ENCODE measurements at places on chromosomes 1 and 21.

GRCh38 chr1:178284058-178284457, 190.2 kb downstream of the RASAL2 start:
- no peak for DNase-seq

DNA sequence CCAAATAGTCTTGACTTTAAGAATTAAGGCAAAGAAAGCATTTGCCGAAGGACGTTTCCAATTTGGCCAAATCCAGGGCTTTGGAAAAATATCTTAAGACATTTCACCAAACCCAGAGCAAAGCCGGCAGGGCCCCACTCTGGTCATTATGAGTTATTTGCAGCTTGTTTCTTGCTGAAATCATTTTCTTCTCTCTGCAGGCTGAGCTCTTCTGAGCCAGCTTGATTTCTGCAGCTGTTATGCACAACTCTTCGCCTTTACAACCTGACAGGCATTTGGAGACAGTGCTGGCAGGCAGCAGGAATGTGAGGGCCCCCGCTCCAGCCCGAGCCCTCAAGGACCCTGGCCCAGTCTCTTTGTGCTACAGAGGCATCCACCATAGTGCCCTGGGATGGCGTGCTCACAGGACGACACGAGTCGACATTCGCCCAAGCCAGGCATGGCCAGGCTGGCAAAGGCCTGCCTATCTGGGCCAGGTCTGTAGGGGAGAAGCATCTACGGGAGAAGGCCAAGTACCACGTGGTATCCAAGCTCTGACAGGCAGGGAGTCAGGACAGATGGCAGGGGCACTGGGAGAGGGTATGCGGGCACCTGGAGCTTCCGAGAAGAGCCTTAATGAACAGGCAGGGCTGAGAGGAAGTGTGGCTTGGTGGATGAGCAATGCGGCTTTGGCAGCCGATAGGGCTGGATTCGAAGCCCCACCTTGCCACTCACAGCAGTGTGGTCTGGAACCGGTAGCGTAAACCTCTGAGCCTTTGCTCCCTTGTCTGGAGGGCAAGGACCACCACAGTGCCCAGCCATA, 32.3 kb downstream of the SYF2 start:
- no peak for DNase-seq

GRCh38 chr1:62439652-62440371, 3.0 kb downstream of the USP1 start:
- no peak for DNase-seq

DNA sequence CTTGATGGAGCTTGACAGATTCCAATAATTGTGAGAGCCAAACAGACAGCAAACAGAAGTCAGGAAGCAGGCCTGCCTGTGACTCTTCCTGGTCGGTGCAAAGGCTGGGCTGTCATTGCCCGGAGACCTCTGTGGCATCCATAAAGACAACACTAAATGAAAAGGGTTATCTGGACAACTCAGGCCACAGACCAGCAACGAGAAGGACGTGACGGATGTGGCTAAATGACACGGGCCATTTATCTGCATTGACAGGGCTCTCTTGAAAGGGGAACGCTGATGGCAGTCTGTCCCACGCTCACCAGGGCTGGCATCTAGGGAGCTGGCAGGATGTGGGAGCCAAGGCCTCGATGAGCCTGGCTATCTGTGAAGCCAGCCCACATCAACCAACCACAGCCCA, 35.0 kb downstream of the HMGB4 start:
- no peak for DNase-seq

DNA sequence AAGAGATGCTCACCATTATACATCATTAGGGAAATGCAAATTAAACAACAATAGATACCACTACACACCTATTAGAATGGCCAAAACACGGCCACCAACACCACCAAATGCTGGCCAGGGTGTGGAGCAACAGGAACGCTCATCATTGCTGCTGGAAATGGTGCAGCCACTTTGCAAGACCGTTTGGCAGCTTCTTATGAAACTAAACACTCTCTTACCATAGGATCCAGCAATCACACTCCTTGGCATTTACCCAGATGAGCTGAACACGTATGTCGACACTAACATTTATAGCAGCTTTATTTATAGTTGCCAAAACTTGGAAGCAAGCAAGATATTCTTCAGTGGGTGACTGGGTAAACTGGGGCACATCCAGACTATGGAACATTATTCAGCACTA, 28.9 kb upstream of the ADARB1 start:
- DNase-seq, result no peak

GRCh38 chr1:153705484-153705883, 22.4 kb upstream of the INTS3 start:
- no peak for DNase-seq

Data from cardiac septum (tissue), 1 donor.